Activated naive CD4-positive, alpha-beta T cell (primary cell): ENCODE measurements at places on chromosomes 11 and 22.

GRCh38 chr11:59542142-59542810 is 30.9 kb downstream of the OR4D9 start:
- no peak for DNase-seq

DNA sequence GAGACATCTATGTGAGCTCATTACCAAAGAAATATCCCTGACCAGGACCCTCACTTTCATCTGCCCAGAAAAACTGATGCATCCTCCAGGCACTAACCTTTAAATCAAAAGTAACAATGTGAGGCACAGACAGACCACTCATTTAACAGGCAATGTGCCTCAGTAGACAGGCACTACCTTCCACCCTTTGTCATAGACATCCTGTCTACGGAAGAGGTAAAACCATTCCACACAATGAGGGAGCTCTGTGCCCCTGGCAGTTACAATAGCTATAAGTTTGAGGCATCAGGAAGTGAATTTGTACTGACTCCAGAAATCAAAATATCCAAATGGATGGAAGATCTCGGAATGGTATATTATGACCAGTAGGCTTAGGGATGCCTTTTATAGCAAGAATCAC is 6.7 kb upstream of the CAVIN3 start:
- DNase-seq = no peak

DNA sequence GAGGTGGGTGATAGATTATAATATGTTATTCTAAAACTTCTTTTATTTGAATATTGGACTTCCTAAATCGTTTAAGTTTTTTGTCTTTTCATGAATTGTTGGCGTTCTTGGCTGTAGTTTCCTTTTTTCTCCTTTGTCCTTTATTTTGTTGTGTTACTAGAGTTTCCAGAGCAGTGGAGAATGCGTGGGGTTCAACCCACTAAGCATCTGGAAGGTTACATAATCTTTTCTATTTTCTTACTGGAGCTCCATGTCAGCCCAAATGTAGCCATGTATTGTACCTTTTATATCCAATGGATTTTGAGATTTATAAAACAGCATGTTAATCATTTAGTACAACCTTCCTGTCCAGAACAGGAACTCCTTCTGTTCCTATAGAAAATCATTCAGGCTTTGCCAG is 63.2 kb downstream of the PPP6R3 start:
- no peak for DNase-seq

DNA sequence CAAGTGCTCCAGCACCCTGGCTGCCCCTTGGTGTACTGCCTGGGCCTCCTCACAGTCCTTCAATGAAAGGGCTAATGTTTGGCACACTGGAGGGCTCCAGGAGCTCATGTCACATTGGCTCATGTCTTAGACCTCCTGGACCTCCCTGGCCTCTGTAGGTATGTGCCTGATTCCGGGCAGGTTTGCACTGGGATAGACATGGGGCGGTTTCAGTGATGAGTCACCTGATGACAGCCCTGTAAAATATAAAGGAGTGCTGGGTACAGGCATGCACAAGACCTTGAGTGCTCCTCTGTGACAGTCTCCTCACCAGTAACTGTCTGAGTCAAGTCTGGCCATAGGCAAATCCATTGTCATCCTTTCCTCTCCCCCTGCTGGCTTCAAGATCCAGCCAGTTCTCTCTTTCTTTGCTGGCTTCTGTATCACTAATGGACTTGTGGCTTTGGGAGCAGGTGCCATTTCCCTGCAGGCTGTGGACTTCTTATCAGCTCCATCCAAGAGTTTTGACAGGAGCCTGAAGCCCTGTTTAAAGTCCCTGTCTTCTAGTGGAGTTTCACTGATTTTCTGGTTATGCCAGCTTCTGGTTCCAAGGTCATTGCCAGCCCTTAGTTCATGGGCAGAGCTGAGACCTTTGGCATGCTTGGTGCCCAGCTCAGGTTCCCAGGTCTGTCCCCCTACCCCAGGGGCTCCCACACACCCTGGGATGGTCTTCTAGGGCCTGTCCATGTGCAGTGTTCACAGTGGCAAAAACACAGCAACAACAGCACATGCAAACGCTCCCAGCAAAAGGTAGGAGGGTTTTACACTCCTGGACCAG is 22.7 kb upstream of the P2RY2 start:
- no peak for DNase-seq

GRCh38 chr11:133928628-133929059 is 28.1 kb downstream of the IGSF9B start:
- DNase-seq = peak; percentile 37

DNA sequence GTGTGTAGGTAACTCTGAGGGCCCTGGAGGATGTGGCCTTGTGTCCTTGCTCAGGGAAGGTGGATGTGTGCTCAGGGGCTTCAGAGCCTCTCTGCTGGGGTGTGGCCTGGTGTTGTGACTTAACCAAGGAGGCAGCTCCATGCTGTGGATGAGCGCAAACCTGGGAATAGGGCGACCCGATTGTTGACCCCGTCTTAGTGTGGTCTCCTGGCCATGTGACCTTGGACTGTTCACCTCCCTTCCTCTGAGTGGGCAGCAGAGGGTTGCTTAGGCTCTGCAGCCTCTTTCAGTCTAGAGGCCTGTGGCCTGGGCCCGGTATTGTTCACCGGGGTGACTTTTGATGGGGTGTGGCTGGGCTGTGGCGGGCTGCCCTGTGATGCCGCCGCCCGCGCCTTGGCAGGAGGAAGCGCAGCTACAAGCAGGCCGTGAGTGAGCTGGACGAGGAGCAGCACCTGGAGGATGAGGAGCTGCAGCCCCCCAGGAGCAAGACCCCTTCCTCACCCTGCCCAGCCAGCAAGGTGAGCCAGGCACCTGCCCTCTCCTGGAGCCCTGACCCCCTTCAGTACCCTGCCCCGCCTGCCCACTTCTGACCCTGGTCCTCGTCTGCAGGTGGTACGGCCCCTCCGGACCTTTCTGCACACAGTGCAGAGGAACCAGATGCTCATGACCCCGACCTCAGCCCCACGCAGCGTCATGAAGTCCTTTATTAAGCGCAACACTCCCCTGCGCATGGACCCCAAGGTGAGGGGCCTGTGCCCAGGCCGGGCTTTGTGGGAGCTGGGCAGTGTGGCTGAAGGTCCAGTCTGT is 16.7 kb downstream of the INCENP start:
- no peak for DNase-seq

GRCh38 chr11:117809236-117810055 is 12.4 kb upstream of the DSCAML1 start:
- no peak for DNase-seq

DNA sequence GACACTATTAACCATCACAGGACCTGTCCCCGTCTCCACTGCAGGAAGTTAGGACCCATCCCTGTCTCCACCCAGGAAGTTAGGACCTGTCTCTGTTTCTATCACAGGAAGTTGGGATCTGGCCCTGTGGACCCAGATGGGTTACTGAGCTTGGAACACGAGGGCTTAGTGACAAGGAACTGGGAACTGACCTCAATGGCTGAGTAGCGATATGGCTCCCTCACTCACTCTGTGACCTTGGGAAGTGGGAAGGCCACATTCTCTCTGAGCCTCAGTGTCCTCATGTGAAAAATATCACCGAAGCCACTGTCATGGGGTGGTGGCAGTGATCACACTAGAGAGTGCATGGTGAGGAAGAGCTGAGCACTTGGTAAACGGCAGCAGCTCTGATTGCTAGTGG is 59.4 kb downstream of the FBLN1 start:
- no peak for DNase-seq

GRCh38 chr11:129999407-129999806 is 3.2 kb downstream of the PRDM10 start:
- DNase-seq = no peak
